ENCODE measurements at places on chromosomes 5 and 9.

- peak; percentile 7 for DNase-seq
These were observed 353.5 kb downstream of the FBXL17 start for GRCh38 chr5:108028412-108028811.

DNA sequence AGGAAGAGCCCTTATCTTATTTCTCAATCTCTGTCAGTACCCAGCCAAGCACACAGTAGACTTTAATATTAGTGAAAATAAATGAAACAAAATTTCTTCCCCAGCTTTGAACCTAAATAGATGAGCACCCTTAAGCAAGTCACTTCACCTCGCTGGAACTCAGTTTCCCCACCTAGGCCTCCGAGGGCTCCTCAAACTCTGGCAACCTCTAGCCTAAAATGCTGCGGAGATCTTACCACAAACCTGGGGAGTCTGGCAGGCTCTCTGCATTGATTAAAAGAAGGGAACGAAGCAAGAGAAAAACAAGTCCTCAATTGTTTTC, 326 bp downstream of the RIGI start:
- DNase-seq, result no peak

GRCh38 chr5:176180339-176180738, 57.9 kb upstream of the SIMC1 start:
- DNase-seq, result peak; percentile 18

GRCh38 chr5:138705007-138705406, 48.2 kb upstream of the CTNNA1 start:
- DNase-seq, result no peak

DNA sequence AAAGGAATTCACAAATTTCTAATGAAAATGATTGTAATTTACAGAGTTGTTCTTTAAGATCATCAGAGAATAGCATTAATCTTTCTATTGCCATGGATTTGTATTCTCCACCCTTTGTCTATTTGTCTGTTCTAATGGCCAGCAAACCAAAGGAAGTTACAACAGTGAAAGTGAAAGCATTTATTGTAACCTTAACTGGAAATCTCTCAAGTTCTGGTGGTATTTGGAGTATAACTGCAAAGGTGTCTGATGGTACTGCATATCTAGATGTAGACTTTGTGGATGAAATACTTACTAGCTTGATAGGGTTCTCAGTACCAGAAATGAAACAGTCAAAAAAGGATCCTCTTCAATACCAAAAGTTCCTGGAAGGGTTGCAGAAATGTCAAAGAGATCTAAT, 21.7 kb downstream of the RMI1 start:
- no peak for DNase-seq

DNA sequence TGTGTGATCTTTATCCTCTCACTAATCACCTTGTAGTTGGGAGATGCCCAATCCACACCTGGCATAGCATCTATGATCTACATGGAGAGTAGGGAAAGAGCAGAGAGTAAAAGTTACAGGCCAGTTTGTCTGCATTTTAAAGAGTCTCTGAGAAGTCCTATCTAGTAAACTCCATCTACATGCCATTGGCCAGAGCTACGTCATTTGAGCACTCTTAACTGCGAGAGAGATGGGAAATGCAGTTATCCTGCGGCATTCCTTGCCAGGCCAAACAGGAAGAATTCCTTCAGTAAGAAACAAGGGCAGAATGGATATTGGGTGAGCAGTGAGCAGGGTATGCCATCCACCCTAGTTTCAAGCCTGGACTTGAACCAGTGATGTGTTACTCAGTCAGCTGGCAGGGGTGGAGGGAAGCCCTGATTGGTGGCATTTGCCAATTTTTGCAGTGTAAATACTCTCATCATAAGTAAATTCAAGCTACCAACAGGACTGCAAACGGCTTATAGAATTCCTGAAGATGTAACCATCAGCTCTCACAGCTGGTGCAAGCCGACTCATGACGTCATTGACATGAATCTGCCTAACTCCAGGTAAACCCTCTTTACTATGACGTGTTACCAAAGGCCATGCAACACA, 156.8 kb upstream of the MSX2 start:
- no peak for DNase-seq

DNA sequence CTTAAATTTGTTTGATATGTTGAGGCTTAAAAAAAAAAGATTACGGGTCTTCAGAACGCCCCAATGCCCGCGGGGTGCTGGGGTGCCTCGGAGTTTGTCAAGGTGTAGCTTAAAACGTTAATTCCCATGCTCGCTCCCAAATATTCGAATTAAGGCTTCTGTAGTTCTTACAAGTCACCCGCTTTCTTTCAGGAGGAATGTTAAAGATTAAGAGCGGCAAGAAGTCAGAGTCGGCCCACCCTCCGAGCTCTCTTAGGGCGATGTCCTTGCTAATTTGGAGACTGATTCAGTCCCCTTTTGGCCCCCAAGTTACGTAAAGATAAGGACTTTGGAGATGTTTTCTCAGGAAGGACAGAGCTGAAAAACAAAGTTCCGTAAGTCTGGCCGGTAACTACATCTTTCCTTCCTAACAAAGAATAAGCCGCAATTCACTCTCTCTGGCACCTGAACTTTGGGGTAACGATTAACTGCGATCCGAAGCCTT, 746 bp upstream of the NPM1 start:
- no peak for DNase-seq

- no peak for DNase-seq
These were observed 70.4 kb downstream of the RNF130 start for GRCh38 chr5:180001136-180001535.

DNA sequence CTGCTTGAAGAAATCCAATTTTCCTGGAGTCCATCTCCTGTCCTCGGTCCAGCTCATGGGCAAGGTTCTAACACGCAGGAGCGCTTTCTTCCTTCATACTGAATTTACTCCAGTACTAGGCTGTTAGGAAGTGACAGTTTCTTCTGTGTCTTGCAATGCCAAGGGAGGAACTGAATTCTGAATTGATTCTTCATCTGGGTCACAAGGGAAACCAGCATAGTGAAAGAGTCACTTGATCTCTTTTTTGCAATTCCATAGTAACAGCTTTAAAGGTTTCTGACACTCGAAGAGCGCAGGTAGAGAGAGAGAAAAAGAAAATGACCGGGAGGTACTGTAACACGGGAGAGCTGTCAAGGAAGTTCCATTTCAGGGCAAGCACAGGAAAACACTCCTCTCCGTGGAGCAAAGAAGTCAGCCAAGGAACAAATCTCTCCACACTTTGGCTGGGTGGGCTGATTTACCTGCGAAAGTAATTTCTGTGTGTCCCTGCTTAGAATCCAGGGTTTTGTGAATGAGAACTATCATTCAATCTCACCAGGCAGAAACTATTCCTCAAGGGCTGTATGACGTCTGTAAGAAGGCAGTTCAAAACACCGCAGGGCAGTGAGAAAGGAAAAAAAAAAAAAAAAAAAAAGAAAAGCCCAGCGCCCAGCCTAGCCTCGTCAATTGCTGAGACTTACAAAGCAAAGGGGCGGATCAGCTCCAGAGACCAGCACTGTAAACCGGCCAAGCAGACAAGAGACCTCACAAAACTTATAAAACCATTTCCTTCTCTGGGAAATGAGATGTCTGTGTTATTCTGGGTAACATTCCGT, 617.8 kb downstream of the PDE4D start:
- DNase-seq, result no peak

DNA sequence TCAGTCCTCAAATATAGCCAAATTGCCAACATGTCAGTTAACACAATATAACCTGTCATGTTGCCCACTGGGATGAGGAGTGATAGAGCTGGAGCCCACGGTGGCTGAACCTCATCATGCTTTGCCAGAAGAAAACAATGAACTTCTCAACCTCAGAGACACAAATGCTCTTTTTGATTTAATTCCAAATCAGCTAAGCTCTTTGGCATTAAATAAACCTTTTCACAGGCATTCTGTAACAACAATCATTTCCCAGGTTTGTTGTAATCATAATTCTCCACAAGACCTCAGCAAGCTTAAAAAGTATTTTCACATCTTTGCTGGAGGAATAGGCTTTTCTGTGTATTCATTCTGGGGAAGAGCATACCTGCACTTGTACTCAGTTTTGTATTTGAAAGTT, 830.9 kb downstream of the MAT2B start:
- DNase-seq, result no peak

GRCh38 chr5:68290260-68290674, 74.7 kb downstream of the PIK3R1 start:
- no peak for DNase-seq

GRCh38 chr9:18472841-18473251, 1.1 kb upstream of the ADAMTSL1 start:
- DNase-seq, result no peak

DNA sequence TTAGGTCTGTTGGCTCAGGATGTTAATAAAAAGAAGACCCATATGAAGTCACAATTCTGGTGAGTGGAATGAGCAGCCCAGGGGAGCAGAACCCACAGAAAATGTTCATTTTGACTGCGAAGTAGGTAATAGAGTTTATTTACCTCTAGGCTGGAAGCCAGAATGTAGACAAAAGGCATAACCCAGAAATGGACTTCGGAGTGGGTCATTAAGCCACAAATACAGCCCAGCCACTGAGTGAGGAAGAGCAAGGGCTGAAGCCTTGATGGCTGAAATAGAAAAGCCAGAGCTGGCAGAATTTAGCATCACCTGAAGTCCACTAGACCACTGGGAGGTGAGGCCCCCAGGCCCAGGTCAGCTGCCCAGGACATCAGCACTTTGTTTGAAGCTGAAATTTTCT, 168.0 kb downstream of the NXNL2 start:
- no peak for DNase-seq

GRCh38 chr5:126973193-126973592, 57.2 kb downstream of the MARCHF3 start:
- no peak for DNase-seq

DNA sequence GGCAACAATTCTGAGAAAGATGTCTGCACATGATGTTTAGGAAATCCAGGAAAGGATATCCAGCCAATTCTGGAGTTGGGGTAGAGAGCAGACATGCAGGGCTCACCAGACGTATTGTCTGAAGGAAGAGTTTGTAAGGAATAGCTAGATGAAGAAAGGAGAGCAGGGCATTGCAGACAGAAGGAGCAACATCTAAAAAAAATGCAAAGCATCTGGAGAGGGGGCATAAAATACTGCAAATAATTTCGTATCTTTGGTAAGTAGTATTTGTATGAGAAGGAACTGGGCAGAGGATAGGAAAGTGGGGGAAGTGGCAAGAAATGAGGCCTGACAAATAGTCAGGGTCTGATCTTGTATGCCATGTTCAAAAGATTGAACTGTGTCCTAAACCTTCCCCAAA, 74.8 kb downstream of the MACIR start:
- no peak for DNase-seq

DNA sequence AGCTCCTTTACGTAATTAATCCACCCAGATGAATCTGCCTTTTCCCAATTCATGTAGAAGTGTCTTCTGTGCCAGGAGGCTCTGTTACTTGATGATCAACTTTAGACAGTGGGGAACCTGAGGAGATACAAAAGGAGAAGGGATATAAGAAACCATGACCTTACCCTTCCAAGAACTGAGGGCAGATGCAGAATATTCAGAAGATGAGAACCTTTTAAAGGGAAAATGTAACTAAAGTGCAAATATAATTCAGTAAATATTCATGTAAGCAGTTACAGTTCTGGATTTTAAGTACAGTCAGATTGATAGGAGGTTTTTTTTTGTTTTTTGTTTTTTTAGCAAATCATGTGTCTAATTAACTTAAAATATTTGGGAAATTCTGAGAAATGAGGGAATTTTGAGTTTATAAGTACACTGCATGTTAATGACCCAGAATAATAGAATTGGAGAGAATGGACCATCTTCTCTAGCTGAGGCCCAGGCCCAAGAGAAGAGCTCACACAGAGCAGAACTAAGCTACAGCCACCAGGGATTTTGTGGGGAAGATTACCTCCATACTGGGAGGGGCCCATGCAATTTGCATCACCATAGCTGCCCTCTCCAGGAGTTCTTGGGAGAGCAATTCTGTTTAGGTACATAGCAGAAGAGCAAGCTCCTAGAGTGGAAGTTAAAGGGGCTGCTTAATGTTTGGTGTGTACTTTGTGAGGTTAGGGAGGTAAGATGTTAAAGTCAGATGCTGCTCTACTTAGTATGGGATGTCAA, 61.5 kb downstream of the SV2C start:
- no peak for DNase-seq

GRCh38 chr5:113808956-113809355, 295.5 kb downstream of the YTHDC2 start:
- DNase-seq, result no peak

DNA sequence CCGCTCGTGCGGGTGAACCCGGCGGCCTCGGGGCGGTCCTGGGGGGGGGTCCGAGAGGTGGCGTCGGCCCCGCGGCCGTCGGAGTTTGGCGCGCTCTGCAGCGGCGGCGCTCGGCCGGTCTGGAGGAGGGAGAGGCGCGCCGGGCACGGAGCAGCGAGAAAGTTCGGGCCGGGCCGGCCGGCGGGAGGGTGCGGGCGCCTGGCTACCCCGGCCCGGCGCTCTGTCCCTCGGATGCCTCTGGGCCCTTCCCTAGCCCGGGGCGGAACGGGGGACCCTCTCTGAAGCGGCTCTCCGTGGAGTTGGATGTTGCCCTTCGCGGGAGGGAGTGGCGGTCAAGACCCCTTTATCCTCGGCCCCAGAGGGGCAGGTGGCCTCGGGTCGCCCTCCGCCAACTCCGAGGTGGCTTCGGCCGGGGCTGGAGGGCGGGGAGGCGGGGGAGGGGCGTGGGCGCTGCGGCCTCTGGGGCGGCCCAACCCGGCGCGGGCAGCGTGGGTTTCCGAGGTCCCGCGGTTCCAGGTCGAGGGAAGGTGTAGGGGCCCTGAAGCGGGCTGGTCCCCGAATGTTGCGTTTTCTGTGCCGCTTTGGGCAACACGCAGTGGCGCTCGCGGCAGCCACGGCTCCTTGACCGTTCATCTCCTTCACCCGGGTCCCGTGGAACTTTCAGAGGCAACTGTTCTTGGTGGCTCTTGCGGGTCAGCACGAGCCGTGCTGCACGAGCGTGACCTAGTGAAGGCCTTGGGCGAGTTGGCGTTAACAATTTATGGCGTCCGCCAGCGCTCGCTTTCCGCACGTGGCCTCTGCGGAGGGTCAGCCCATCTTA, 290.5 kb downstream of the DOCK8 start:
- no peak for DNase-seq

DNA sequence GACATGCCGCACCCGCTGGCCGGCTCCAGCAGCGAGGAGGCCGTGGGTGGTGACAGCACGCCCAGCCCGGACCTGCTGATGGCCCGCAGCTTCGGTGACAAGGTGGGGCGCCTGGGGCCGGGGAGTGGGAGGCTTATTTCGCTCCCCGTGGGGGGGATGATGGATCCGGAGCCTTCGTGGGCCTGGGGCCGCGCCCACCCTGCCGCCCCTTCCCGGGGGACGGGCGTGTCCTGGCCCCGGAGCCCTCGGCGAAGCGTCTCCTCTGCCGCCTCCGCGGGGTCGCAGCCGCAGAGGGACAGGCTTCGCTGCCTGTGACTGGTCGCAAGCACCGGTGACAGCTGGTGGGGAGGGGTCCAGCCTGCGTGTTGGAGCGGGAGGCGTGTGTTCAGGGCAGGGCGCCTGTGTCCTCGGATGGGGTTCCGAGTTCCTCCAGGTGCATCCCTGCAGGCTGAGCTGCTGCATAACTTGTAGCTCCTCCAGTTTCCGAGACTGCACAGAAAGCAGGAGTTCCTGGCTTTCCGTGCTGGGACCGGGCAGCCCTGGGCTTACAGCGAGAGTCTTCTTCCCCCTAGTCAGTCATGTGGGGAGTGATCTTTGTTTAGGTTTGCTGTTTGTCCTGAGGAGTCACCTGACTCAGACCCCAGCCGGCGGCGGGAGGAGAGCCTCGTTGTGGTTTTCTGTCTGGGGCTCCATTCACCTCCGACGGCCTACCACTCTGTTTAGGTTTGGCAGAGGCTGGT, 666 bp downstream of the SNX30 start:
- DNase-seq, result no peak

GRCh38 chr5:14557791-14558415, 23.7 kb upstream of the OTULINL start:
- DNase-seq, result no peak

GRCh38 chr9:7266911-7267595, 509.3 kb downstream of the KDM4C start:
- no peak for DNase-seq
